ENCODE measurements at places on chromosomes 12 and 14. TPM values are rescaled to one million over a fixed set of nuclear protein-coding genes. Genes with fewer than 3 reads are reported as not detected.

GRCh38 chr12:106217706-106218105 lies 30.1 kb downstream of the CKAP4 start:
- no peak for DNase-seq

- no peak for DNase-seq
Measured at GRCh38 chr14:29926228-29926627, 1.4 kb downstream of the PRKD1 start.

DNA sequence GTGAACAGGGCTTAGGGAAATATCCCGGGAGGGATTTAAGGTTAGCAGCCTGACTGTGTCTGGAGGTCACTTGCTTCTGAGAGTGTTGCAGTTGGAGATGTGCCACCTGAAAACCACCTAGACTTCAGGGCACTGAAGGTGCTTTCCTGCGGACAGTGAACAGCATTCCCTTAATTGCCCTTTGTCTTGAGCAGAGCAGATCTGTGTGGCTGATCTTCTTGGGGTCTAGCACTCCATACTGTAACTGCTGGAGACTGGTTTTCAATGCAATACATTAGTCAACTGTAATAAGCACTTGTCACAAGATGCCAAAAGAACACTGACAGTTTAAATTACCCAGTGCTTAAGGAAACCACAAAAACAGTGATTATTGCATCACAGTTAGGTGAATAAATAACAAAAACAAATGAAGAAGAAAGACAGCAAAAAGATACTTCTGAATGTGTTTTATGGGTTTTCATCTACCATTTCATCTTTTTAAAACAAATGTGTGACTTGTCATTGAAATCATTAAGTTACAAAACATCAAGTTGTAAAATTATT lies 111.8 kb downstream of the PRIMA1 start:
- DNase-seq: no peak

- no peak for DNase-seq
Measured at GRCh38 chr12:123839826-123840225, 77.7 kb downstream of the DNAH10 start.

- no peak for DNase-seq
Measured at GRCh38 chr12:30019366-30020140, 235.8 kb upstream of the TMTC1 start.

- no peak for DNase-seq
Measured at GRCh38 chr12:94563286-94563685, 87.1 kb downstream of the TMCC3 start.

DNA sequence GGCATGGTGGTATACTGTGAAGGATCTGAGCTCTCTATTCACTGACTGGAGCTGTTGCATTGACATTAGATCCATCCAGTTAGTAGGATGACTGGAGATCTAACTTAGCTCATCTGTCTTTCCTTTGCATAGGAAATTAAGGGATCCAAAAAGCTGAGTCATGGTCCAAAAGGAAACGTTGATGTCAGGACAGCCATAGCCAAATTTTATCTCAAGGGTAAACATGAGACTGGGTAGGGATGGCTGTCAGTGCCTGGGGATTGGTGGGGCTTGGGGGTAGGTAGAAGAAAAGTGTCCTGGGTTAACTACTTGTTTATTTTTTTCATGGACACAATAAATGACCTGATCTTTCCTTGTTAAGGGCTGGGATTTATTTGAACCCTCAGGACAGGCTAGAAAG lies 4.6 kb downstream of the FAM177A1 start:
- DNase-seq: no peak

- DNase-seq: no peak
Measured at GRCh38 chr12:71948390-71948789, 9.7 kb downstream of the TPH2 start.

DNA sequence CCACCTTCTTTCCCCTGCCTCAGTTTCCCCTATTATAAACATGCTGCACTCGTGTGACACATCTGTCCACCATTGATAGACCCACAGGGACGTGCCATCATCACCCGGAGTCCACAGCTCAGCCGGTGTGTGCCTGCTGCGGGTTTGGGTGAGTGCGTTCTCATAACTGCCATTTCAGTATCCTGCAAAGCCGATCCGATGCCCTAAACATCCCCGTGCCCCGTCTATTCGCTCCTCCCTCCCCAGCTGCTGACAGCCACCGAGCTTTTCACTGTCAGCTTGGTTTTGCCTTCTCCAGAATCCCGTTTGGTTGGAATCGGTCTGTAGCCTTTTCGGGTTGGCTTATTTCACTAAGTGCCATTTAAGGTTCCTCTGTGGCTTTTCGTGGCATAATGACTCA lies 3.9 kb downstream of the LRCOL1 start:
- no peak for DNase-seq

- DNase-seq: no peak
Measured at GRCh38 chr14:40682131-40682913, 924.4 kb upstream of the LRFN5 start.

GRCh38 chr14:30751646-30752416 lies 122.5 kb upstream of the COCH start:
- no peak for DNase-seq

DNA sequence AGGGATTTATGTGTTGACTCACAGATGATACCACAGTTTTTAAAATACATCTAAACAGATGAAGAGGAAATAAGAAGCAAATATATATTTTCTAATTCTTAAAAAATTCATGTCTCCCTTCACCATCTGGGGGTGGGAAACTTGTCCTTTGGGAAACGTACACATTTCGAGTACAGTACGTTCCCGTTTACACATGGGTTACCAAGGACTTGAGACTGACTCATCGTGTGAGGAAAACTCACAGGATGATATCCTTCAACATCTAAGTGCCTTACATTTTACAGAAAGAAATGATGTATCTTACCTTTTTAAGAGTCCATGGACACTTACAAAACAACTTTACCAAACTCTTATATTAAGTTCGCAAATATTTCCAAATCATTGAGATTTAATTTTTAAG lies 16.0 kb upstream of the FBLN5 start:
- no peak for DNase-seq

DNA sequence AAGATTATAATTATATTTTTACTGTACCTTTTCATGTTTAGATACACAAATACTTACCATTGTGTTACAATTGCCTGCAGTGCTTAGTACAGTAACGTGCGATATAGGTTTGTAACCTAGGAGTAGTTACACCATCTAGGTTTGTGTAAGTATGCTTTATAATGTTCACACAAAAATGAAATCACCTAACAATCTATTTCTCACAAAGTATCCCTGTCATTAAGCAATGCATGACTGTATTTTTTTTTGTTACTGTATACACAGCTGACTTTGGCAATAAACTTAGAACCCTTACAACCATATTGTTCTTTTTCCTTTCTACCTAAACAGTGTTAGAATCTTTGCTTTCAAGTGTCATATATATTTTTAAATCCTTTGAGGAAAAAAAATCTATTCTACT lies 303.0 kb upstream of the E2F7 start:
- DNase-seq: no peak

GRCh38 chr14:74257078-74257940 lies 18.1 kb downstream of the VSX2 start:
- DNase-seq: peak; percentile 33

DNA sequence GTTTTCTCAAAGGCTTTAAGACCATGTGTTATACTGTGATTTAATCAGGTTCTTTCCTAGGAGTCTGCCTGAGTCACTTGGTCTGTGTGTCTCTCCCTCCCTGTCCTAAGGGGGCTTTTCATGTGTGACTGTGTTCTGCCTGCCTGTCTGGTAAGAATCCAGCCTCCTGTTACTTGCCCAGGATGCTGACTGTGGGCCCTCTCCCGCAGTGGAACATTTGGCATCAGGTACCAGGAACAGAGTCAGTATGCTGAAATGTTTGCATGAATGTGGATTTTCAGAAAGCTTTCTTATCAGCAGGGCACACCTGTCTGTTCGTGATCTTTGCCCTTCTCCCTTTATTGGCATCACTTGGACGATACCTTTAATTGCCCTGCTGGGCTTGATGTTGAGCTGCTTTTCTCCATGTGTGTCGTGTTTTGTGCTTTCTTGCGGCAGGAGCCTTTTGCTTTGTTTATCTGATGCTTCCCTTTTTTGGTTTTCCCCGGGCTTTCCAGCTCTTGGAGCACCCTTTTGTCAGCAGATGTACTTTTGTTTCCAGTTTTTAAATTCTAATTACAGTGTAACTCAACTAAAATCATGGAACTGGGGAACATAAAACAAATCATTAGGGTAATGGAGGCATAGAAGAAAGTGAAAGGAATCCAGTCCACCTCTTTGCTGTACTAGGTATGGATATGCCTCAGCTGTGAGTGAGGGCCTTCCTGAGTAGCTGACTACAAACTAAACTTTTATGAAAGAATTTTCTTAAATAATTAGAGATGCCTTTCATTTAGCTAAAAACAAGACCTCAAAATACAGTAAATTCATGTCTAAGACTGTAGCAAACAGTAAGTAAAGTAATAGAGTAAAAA lies 72.5 kb downstream of the TRAF3 start:
- no peak for DNase-seq

- no peak for DNase-seq
Measured at GRCh38 chr12:130438711-130439110, 101.0 kb downstream of the PIWIL1 start.

DNA sequence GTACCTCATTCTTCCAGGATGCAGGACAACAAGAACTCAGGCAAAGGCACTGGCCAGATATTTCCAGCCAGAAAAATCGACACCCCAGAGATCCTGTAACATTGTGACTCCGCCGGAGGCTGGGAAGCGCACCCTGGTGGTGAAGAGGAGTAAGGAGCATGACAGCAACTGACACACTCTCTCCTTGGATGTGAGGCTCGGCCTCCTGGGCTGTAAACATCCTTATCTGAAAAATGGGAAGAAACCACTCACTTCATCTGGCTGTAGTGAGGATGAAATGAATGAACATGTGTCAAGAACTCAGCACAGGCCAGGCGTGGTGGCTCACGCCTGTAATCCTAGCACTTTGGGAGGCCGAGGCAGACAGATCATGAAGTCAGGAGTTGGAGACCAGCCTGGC lies 27.5 kb downstream of the TCHP start:
- DNase-seq: no peak

DNA sequence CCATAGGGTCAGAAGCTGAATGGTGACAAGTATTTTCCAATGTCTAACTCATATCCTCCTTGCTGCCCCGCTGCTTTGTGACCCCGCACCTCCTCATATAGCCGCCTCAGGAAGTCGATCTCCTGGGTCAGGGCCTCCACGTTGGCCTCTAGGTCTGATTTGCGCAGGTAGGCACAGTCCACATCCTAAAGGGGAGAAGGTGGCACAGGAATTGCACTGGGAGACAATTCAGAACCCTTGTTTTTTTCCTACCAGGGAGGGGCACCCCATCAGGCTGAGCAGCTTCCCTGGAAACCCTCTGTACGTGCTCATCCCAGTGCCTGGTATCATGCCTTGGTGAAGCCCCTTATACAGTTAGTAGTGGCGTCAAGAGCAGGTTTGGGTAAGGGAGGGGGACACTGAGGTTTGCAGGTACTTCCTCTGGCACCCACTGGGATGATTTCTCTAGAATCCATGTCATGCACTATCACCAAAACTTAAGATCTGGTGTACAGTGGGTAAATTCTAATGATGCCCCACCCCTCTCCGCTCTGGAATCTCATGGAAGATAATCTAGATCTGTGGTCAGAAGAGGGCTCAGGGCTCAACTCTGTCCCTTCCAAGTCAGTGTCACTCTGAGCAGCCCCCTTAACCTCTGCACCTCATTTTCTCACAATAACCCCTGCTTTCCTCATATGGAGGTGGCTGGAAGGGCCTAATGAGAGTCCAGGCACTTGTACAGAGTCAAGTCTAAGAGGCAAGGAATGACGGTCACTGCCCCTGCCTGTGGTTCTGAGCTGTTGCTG lies 20.1 kb upstream of the KRT86 start:
- no peak for DNase-seq

- no peak for DNase-seq
Measured at GRCh38 chr14:55065411-55065810, 14.0 kb downstream of the MAPK1IP1L start.

GRCh38 chr12:29148911-29149690 lies at the start of gene FAR2:
Gene FAR2, plus strand, starts transcription at chr12:29149278. Its CDS starts 121,172 bp downstream, at chr12:29270450.
- peak; percentile 38 for DNase-seq

- no peak for DNase-seq
Measured at GRCh38 chr12:91627225-91627624, 444.6 kb upstream of the DCN start.

- no peak for DNase-seq
Measured at GRCh38 chr12:66152732-66153131, 17.1 kb downstream of the TMBIM4 start.

GRCh38 chr14:26124896-26125438 lies 472.9 kb downstream of the NOVA1 start:
- no peak for DNase-seq

GRCh38 chr12:11433664-11434063 lies 38.3 kb upstream of the PRB2 start:
- DNase-seq: no peak

DNA sequence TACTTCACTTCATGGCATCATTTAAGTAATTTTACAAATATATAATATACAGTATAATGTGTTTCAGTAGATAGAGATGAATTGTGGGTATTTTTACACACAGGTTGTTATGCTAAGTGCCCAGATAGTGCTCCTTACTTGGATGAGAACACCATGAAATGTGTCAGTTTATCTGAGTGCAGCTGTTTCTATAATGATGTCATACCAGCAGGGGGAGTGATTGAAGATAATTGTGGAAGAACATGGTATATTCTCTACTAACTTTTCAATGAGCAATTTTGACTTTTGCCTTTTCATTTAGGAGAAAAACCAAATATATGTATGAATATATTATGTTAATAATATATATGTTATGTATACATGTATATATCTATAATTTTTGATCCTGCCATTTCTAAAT lies 221.6 kb downstream of the LRRK2 start:
- DNase-seq: peak; percentile 3

GRCh38 chr12:8852119-8852518 lies 29.7 kb downstream of the A2ML1 start:
- DNase-seq: no peak

DNA sequence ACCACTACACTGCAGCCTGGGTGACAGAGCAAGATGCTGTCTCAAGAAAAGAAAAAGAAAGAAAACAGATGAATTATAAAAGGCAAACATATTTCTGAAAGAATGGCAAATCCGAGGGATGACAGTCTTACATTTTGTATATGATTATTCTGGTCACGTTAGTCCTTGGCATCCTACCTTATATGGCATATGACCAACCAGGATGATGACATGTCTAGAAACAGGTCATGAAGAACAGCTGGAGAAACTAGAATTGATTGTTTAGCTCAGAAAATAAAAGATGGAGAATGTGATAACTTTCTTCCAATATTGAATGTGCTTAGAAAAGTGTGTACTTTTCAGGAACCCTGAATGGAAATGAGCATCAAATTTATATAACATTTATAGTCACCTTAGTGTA lies 19.2 kb downstream of the SLC2A14 start:
- no peak for DNase-seq

- no peak for DNase-seq
Measured at GRCh38 chr12:6863033-6863432, 4.3 kb upstream of the TPI1 start.

The CLEC1B gene
- polyA plus RNA-seq: 3.0 TPM

The SPPL3 gene
- 70.3 TPM for polyA plus RNA-seq

The PPP4R3A gene
- polyA plus RNA-seq: 110 TPM

The RNASE4 gene
- polyA plus RNA-seq: 10.1 TPM

The PRPH gene
- polyA plus RNA-seq: 0.80 TPM

The FAM181A gene
- 0.13 TPM for polyA plus RNA-seq

The TMPRSS12 gene
- polyA plus RNA-seq: 0.09 TPM

The GZMH gene
- 0.85 TPM for polyA plus RNA-seq

The KRT73 gene
- polyA plus RNA-seq: 0.19 TPM
